ENCODE measurements at places on chromosomes 16 and 17.
A peak's percentile ranks its signal among the peaks of the same experiment; 100 is the strongest.

- no peak for DNase-seq
Measured at GRCh38 chr16:57823836-57824235, 21.5 kb upstream of the KIFC3 start.

DNA sequence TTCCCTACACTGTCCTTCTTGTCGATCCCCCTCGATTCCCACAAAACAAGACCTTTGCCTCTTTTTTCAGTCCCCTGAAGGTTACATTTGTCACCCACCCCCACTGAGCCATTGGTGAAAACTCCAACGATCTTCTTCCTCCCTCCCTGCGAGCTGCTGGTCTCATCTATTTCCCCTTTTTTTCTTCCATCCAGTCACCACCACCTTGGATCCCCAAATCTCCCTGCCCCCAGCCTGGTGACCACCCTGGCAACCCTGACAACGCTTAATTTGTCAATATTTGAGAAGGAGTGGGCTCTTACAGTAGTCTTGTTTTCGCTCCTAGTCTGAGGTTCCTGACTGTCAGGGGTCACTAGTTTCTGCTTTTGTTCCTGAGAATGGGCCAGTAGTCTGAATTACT is 62.9 kb downstream of the SMPD3 start:
- no peak for DNase-seq

GRCh38 chr16:66634527-66635196 is 30.2 kb downstream of the CMTM3 start:
- DNase-seq, result no peak

DNA sequence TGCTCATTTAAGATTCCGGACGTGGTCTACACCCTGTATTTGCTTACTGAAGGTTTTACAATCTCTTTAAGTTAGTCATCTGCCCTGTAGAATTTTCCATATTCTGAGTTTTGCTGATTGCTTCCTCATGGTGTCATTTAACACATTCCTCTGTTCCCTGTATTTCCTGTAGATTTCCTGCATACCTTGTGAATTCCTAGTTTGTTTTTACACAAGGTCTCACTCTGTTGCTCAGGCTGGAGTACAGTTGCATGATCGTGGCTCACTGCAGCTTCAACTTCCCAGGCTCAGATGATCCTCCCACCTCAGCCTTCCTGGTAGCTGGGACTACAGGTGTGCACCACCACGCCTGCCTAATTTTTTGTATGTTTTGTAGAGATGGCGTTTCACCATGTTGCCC is 66.8 kb downstream of the CMIP start:
- DNase-seq, result no peak

DNA sequence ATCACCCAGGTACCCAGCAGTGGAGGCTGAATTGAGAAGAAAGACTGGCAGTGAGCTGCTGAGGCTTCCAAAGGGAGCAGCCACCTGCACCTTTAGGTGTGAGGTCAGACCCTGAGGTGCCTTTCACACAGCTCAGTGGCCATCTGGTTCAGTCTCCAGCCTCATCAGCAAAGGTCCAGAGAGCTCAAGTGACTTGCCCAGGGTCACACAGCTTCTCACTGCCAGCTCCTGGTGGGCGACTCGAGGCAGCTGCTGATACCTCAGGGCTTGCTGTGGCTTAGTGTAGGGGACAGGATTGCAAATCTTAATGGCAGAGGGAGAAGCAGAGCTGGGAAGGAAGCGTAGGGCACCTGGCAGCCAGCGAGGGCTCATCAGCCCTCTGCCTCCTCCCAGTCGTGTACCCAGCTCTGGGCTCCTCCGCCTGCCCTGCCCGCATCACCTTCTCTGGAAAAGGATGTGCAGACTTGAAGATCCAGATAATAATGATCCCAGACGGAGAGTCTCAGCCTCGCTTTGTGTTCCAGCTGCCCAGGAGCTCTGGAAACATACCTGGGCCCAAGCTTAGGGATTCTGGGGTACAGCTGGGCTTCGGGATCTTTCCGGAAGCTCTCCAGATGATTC is 165.3 kb upstream of the GSE1 start:
- no peak for DNase-seq

GRCh38 chr16:57802341-57803133 is at the start of gene KIFC3:
Gene KIFC3 (minus strand): TSS chr16:57802491. CDS start chr16:57798243, 4,248 bp downstream.
- peak; percentile 74 for DNase-seq

- no peak for DNase-seq
Measured at GRCh38 chr17:40432864-40433528, 10.3 kb upstream of the IGFBP4 start.

- no peak for DNase-seq
Measured at GRCh38 chr16:12327971-12328726, 351.6 kb downstream of the SNX29 start.

DNA sequence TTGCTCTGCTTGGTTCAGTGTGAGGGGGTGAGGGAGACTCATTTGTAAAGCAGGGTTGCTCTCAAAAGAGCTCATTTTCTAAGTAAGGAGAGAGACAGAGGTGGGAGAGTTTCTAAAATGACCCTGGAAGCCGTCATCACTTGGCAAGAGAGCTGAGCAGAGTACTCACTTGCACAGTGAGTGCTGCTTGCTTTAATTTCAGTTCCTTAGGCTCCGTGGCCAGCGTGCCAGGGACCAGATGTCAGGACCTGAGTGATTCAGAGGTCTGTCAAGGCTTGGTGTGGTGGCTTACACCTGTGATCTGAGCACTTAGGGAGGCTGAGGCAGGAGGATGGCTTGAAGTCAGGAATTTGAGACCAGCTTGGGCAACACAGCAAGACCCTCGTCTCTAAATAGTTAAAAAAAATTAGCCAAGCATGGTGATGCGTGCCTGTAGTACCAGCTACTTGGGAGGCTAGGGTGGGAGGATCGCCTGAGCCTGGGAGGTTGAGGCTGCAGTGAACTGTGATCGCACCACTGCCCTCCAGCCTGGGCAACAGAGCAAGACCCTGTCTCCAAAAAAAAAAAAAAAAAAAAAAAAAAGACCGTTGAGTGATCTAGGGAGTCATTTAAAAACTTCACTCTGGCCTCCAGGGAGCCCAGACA is 10.7 kb downstream of the ZNF205 start:
- no peak for DNase-seq

- DNase-seq, result peak; percentile 59
Measured at GRCh38 chr17:55452139-55452790, 30.6 kb upstream of the MMD start.

- no peak for DNase-seq
Measured at GRCh38 chr16:46747777-46748651, at the start of gene MYLK3. Gene MYLK3 (minus strand): TSS chr16:46748344. CDS start chr16:46748193, 151 bp downstream.

- DNase-seq, result no peak
Measured at GRCh38 chr16:1009358-1010150, 28.0 kb downstream of the SOX8 start.

GRCh38 chr16:81651758-81652718 is 127.1 kb upstream of the PLCG2 start:
- no peak for DNase-seq

- no peak for DNase-seq
Measured at GRCh38 chr16:1525871-1526607, 7.4 kb upstream of the TMEM204 start.

GRCh38 chr17:82089723-82090548 is 8.1 kb downstream of the FASN start:
- no peak for DNase-seq

- DNase-seq, result no peak
Measured at GRCh38 chr17:14165616-14166015, 71.0 kb downstream of the CDRT15 start.

All from suppressor macrophage (primary cell).